ENCODE measurements at places on chromosomes 6 and 20. TPM values are rescaled to one million over a fixed set of nuclear protein-coding genes. Genes with fewer than 3 reads are reported as not detected.

DNA sequence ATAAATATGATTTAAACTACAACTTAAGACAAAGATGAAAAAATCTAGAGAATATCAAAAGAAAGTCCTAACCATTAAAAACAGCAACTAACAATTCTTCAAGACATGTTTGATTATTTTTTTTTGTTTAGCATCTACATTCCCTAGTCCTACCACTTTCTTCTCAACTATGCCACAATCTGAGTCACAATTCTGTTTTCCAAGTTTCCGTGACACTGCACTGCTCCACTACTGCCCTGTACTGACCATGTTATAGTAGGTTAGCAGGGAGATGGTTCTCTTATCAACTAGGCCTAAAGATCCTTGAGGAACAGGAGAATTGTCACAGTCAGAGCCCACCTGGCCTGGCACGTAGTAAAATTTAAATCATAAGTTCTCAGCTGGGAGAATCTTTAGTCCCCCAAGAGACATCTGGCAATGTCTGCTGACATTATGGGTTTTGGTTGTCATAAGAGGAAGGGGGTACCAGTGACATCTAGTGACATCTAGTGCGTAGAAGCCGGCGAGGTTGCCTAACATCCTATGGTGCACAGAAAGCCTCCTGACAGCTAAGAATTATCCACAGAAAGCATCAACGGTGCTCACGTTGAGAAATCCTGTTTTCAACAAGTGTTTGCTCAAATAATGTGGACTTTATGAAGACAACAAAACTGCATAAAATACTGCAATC is 100.5 kb downstream of the PDE10A start:
- no peak for DNase-seq

- no peak for DNase-seq
These were observed 187.2 kb downstream of the CDH4 start for GRCh38 chr20:61439251-61439650.

GRCh38 chr6:160379466-160379865 is 31.3 kb downstream of the SLC22A3 start:
- no peak for DNase-seq

DNA sequence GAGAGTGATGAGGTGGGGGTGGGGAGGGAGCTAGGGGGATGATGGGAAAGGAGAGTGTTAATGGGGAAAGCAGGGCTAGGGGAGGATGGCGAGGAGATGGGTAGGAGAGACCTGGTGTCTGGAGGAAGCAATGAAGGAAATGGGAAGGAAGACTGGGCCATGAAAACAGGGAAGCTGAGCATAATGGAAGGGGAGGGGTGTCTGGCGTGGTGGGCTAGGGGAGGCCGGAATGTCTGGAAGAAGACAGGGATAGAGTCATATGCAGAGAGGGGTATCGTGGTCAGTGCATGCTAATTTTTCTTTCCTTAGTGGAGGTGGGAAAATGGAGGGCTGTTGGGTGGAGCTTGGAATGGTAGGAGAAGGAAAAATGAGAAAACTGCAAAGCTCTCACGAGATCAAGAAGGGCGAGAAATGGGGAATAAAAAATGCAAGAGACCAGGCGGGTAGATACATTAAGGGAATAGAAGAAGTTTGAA is 423 bp downstream of the KLHDC3 start:
- no peak for DNase-seq

Gene SEL1L2
- 0.40 TPM for total RNA-seq

GRCh38 chr6:64520050-64520449 is 884.4 kb downstream of the PHF3 start:
- no peak for DNase-seq

DNA sequence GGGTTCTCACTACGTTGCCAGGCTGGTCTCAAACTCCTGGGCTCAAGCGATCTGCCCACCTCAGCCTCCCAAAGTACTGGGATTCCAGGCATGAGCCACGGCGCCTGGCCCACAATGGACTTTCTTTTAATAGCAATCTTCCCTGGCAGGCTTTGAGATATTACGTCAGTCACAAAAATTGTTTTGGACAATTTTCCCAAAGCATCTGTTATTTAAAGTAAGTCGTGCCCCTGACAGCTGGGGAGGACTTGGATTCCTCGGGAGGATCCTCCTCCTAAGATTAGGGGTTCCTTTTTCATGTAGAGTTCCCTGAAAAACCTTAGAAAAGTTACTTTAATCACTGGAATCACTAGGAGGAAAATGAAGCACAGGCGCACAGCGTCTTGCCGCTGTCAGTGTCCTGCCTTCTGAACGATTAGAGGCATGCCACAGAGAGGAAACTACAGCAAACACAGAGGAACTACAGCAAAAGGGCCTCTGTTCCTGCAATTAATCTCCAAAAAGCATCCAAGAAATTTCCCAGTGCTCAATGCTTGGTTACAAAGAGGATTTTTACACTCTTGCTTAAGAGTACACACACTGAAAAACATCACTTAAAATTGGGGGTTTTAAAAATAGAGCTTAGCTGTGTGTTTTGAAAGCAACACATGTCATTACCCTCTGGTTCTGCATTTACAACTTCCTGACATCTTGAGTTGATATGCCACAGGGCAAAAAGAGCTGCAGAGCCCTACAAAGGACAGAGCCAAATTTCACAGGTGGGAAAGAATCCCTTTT is 4.5 kb downstream of the ACSS1 start:
- peak; percentile 82 for DNase-seq

GRCh38 chr20:17655865-17656479 is 26.1 kb downstream of the RRBP1 start:
- no peak for DNase-seq

- DNase-seq: no peak
These were observed 17.3 kb upstream of the HLA-G start for GRCh38 chr6:29810371-29810770.

Gene DPPA5
- total RNA-seq: not detected

Gene KLHDC3
- total RNA-seq: 167 TPM

- no peak for DNase-seq
These were observed 15.6 kb downstream of the HAO1 start for GRCh38 chr20:7924692-7925091.

DNA sequence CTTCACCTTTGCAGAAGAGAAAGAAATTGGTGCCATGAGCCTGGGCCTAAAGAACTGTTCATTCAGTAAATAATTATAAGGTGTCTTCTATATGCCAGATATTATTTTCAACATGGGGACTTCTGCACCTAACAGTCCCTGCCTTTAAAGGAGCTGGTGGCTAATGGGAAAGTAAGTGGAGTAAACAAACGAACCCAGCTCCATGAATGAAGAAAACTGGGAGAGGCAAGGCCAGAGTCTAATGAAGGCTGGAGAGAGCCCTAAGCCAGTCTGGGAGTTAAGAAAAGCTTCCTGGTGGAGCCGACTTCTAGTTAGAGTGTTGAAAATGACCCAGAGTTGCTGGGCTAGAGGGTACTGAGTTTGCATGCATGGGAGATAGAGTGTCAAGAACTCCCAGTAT is 24.2 kb upstream of the EFHC1 start:
- no peak for DNase-seq

- no peak for DNase-seq
These were observed 395.3 kb downstream of the CD109 start for GRCh38 chr6:74091136-74091793.

DNA sequence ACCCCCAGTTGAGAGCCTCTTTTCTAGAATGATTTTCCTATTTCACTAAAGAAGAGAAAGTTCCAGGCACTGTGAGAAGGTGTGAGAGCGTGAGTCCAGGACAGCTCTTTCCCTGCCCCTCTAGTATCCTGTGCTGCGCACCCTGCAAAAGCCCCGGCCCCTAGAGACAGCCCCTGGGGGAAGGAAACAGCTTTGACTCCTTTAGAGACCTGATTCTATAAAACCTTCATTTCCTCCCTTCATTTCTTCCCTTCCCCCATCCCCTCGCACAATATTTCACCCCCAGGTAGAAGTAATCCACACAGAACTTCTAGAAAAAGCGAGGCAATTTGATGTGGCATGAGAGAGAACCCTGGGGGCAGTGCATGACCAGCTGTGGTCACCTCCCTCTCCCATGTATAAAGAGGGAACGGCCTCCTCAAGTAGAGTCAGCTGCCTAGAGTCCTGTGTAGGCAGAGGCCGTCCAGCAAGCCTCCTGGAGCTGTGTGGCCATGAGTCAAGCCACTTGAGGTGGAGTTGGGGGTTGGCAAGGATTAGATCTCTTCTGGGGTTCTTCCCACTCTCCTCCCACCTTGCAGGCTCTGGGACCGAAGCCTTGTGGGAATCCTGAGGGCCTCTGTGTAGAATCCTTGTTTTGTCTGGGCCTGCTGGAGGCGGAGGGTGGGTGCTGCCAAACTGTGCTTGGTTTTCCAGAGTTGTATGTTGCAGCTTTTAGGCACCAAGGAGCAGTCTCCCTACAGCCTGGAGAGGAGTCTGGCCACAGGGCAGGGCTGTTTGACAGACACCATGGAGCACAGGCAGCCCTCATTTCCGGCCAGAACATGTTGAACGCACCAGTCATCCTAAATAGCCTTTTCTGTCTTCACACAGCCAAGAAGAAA is 41.7 kb downstream of the CHMP4B start:
- DNase-seq: no peak

DNA sequence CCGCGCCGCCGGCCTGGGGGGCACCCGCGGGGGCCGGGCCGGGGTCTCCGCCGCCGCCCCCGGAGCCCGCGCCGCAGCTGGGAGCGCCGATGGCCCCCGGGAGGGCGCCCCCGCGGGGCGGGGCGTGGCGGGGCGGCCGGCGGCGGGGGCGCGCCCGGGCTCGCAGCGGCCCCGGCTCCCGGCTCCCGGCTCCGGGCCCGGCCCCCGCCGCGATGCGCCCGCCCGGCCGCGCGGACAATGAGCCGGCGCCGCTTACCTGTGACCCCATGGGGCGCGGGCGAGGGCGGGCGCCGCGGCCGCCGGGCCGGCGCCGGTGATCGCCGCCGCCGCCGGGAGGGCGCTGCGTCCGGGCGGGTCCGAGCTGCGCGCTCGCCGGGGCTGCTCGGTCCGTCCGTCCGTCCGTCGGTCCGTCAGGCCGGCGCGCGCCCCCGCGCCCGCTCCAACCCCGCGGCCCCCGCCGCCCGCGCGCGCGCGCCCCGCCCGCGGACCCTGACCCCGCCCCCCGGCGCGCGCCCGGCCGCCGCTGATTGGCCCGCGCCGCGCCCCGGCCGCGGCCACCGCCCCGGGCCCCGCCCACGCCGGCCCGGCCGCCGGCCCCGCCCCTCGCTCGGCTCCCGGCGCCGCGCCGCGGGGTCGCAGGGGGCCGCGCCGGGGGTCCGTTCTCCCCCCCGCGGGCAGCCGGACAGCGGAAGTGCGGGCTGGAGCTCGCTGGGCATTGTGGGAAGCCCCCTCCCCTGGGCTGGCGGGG is at the start of gene ZBTB46:
TSS of gene ZBTB46 (minus strand) at position 424 of the 748 bp plus-strand sequence. CDS start 40,507 bp downstream, outside the sequence.
- peak; percentile 88 for DNase-seq

- DNase-seq: no peak
These were observed 6.5 kb downstream of the BMP5 start for GRCh38 chr6:55868771-55869479.

DNA sequence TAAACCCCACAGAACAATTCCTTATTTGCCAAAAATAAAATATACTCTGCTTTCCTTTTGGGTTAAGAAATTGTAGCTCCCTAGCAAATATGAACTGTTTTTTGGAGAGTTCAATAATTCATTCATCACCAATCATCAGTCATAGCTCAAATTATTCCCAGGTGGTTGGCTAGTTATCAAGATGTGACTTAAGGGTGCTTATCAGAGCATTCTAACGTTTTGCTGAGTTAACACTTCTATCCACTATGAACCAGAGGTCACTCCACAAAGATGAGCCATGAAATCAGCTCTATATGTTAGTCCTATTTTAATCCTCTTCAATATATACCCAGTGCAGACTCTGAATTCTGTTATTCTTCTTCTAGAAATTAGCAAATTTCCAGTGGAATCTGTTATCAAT is 379.1 kb downstream of the TENT5A start:
- DNase-seq: no peak

- DNase-seq: peak; percentile 38
These were observed 585 bp downstream of the PSMB9 start for GRCh38 chr6:32854376-32855178.

Gene WFDC10B
- not detected for total RNA-seq

DNA sequence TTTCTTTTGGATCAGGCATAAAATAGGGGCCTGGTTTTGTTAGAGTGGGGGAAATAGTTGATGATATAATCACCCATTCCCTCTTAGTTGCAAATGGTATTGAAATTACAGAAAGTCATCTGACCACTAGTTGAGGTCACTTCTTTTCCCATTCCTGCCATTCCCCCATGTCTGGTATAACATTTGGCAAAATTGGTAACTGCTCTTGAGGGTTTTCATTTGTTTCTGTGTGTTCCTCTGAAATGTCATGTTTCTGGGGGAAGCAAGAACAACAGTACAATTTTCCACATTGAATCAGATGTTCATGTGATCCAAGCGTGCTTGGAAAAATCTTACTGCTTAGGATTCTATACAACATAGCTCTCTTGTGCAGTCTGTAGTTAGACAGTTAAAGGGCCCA is 7.3 kb downstream of the AIG1 start:
- DNase-seq: no peak

DNA sequence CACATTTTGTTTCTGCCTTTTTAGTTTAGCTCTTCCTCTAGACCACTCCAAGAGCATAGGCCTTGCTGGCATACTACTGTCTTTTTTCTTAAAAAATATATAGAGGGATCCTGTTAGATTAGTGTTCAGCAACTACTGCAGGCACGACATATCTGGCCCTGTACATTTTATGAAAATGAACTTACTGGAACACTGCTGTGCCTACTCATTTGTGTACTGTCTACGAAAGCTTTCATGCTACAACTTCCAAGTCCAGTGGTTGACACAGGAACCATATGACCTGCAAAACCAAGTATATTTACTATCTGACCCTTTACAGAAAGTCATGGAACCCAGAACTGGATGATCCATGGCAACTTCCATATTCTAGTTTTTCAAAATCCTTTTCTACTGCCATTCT is 66.6 kb upstream of the SPTLC3 start:
- no peak for DNase-seq

Gene ACAT2
- 4.0 TPM for total RNA-seq

- DNase-seq: peak; percentile 59
These were observed 457.2 kb downstream of the KIF16B start for GRCh38 chr20:16115911-16116552.

Gene SNAI1
- total RNA-seq: 0.82 TPM

- DNase-seq: no peak
These were observed 33.3 kb upstream of the ADGRF4 start for GRCh38 chr6:47665112-47665511.

GRCh38 chr20:36115925-36116324 is 38.6 kb upstream of the EPB41L1 start:
- DNase-seq: no peak

GRCh38 chr20:63090052-63090451 is 83.3 kb upstream of the BHLHE23 start:
- DNase-seq: no peak

GRCh38 chr6:166045173-166045859 is 122.3 kb downstream of the TBXT start:
- no peak for DNase-seq

GRCh38 chr6:112651239-112651638 is 304.1 kb downstream of the RFPL4B start:
- DNase-seq: no peak

- DNase-seq: peak; percentile 42
These were observed 17.5 kb downstream of the PPARD start for GRCh38 chr6:35359744-35360348.

Gene COL10A1
- not detected for total RNA-seq

GRCh38 chr6:140311146-140311545 is 936.7 kb upstream of the CITED2 start:
- DNase-seq: no peak

Gene COL11A2
- total RNA-seq: 1.9 TPM

- no peak for DNase-seq
These were observed 38.9 kb downstream of the ESF1 start for GRCh38 chr20:13745784-13746183.
